Epithelial cell of esophagus (primary cell): ENCODE measurements at places on chromosomes 11 and 22.

GRCh38 chr22:27602390-27602789, 199.2 kb downstream of the MN1 start:
- no peak for DNase-seq

DNA sequence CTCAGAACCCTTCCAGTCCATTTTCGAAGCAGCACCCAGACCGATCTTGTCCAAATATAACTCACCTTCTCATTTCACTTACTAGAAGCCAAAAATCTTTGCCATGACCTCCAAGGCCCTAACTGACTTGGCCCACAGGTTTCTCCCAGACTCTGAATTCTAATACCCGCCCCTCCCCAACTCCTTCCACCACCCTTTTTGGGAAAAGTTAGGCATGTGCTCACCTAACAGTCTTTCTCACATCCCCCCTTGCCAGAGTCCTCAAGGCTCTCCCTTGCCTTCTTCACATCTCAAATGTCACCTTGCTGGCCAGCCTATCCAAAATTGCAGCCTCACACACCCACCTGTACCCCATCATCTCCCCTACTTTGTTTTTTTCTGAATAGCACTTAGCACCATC, 369.3 kb downstream of the NXPE2 start:
- DNase-seq: no peak

DNA sequence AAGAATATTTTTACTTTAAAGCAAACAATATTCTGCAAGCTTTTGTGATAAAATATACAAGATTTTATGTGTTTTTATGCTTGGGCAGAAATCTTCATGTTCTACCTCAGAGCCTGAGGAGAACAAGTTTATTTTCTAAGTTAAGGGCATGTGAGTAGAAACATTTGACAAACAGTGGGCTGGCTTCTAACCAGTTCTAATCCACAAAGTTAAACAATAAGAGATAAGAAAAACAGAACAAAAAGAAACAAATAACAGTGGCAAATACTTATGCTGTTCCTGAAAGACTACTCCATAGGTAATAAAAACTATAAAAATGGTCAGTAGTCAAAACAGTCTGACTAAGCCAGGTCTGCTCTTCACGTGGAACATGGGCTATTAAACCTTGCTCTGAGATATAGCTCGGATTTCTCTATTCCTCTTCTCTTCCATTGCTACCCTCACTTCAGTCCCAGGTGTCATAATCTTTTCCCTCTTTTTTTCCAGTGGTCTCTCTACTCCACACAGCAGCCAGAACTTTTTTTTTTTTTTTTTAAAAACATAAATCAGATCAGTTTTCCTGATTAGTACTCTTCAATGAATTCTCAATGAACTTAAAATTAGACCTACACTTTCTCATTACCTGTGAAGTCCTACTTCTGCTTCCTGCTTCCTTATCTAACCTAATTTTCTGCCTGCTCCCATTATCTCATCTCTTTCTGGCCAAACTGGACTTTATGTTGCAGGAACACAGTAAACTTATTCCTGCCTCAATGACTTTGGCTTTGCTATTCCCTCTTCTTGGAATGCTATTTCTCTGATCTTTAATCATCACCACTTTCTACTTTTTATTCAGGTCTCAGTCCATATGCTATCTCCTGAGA, 671.1 kb upstream of the CCDC90B start:
- no peak for DNase-seq

- no peak for DNase-seq
Measured at GRCh38 chr11:122715548-122716440, 60.3 kb downstream of the UBASH3B start.
